ENCODE measurements at places on chromosomes 3 and 15.

DNA sequence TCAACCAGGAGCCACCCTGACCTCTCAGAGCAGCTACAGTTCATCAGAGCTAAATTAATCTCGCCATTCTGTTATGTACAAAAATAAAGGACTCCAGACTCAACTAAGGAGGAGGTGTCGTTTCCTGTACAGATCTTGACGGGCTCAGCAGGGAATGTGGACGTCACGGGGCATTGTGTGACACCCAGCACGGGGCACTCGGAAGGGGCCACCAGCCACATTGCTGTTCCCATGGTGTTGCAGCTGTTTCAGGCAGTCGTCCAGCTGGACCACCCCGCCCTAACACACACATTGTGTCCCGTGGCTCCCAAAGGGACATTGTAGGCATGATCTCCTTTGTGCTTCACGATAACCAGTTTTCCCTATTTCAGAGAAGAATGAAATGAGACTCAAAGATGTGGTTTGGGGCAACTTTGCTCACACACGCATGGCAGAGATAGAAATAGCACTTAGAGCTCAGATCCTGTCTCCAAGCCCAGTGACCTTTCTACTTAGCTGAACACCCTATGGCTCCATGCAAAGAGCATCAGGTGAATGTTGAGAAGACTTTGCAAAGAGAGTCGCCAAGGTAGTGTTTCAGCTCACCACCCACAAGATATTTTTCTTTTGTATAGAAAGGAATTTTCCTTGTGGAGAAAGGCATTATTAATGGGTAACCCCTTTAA lies 5.5 kb downstream of the SSUH2 start:
- no peak for DNase-seq

DNA sequence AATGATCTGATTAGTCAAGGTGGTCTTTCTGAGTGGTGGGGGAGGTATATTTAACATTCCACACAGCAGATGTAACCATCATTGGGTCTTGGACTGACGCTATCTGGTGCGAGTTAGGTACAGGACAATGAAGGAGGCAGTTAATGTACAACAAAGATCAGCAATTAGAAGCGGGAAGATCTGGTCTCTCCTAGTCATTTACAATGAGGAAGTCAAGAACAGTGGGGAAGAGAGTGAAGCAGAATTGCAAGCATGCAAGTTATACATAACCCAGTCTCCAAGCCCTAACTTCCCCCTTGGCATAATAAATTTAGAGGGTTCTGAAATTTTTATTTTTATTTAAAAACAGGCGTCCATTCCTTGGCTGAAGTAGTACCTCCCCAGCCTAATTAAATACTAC lies 14.1 kb downstream of the GPD1L start:
- no peak for DNase-seq

DNA sequence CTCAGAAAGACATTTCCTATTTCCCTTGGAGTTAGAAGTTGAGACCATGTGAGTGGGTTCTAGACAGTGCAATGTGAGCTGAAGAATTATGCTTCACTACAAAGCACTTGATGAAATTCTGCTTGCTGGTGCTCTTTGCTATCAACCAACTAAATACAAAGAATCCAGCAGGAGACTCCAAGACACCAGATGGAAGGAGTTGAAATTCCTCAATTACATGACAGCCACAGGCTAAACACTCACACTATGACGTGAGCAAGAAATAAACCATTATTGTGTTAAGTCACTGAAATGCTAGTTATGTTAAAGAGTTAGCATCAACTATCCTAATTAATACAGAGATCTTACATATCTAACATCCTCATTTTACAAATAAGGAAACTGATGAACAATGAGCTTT lies 8.2 kb upstream of the MAP4 start:
- DNase-seq = no peak

- no peak for DNase-seq
Measured at GRCh38 chr3:67415511-67415910, 238.9 kb downstream of the SUCLG2 start.

DNA sequence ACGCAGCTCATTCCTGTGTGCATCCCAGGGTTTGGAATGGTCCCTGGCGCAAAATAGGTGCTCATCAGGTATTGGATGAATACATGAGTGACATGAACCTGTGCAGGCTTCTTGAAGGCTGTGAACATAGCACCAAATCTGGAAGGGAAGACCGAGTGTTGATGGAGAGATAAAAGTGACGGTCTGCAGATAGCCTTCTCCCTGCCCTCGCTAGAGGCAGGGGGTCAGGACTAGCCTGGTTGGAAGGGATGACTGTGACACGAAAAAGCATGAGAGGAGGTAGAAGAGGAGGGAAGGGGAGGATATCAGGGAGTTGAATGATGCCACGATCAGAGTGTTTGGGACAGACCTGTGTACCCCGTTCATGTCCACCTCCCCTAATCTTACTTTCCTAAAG lies 267.1 kb downstream of the XXYLT1 start:
- no peak for DNase-seq

- no peak for DNase-seq
Measured at GRCh38 chr3:78049521-78049920, 1009.6 kb downstream of the ROBO2 start.

DNA sequence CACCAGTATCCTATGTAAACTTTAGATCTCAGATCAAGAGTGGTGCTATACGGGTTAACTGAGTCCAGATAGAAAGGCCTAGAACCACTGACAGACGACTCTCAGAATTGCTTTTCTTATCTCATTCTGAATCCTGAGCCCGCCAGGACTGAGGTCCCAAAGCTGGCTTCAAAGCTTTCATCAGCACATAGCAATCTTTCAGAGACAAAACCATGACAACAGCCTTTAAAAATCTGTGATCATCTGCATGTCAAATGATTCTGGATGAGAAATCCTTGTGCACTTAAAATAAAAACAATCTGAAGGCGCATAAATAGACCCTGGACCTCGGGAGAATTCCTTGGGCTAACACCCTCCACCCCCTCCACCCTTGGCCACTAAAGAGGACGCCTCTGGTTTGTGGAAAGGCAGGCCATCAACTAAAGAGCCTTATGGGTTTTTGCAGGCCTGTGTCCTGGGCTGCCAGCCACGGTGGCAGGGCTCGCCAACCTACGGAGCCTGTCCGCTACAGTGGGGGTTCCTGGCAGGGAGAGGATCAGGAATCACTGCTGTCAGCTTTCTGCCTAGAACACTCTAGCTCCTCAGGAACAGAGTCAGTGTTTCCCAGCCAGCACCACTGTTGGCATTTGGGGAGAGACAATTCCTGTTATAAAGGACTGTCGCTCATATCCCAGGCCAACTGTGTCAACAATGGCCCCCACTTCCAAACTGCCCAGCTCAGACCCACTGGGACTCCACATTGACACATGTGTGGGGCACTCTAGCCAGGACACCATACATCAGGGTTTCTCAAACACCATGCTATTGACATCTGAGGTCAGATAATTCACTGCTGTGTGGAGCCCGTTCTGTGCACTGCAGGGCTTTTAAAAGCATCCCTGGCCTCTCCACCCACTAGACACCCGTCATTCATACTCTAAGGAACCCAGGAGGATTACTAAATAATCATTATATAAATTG lies 20.2 kb downstream of the TLE3 start:
- DNase-seq = peak; percentile 50

GRCh38 chr3:197417441-197417840 lies 119.0 kb upstream of the DLG1 start:
- no peak for DNase-seq

DNA sequence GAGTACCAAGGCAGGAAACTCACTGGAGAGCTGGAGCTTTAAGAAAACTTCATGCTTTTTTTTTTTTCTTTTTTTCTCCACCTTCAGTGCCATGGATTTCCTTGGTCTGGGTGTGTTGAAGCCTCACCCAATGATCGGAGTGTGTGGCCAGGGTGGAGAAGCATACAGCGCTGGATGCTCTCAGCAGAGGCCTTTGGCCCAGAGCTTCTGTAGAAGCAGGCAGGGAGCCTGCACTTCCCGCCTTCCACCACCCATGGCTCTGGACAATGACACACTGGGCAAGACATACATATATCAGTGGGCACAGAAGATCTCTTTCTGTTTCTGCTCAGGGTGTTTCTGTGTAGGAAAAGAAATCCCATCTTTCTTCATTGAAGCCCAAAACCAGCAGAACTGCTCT lies 55.8 kb upstream of the ACAD9 start:
- no peak for DNase-seq

GRCh38 chr3:138452436-138452835 lies 18.0 kb downstream of the ESYT3 start:
- no peak for DNase-seq

- DNase-seq = no peak
Measured at GRCh38 chr3:30082652-30083051, 523.7 kb upstream of the TGFBR2 start.

DNA sequence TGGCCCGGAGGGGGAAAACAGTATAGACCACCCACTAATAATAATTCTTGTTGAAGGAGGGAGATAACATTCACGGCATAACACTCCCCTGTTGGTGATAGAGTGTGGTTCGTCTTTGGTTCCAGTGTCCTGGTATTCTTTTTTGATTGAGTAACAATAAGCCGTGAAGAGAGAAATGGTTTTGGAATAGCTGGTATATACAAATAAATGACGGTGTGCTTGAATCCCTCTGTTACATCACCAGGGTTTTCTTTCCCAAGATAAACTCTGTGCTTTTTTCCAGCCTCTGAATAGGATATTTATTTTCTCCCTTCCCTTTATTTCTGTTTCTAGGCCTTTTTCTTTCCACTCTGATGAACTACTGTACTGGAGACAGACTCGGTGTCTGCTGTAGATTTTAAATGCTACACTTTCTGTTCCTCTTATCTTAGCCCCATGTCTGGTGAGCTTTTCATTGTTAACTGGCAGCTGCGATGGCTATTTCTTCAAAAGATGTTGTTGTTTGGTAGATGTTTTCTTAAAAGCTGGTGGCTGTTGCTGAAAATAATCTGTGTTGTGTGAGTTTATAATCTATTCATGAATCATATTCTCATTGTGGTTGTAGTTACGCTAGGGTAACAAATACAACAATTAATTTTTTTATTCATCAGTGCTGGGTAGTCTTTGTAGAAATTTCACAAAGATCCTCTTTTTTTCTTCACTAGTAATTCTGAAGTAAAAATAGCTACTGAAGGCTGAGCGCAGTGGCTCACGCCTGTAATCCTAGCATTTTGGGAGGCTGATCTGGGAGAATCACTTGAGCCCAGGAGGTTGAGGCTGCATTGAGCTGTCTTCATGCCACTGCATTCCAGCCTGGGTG lies 15.5 kb upstream of the SCAANT1 start:
- no peak for DNase-seq

DNA sequence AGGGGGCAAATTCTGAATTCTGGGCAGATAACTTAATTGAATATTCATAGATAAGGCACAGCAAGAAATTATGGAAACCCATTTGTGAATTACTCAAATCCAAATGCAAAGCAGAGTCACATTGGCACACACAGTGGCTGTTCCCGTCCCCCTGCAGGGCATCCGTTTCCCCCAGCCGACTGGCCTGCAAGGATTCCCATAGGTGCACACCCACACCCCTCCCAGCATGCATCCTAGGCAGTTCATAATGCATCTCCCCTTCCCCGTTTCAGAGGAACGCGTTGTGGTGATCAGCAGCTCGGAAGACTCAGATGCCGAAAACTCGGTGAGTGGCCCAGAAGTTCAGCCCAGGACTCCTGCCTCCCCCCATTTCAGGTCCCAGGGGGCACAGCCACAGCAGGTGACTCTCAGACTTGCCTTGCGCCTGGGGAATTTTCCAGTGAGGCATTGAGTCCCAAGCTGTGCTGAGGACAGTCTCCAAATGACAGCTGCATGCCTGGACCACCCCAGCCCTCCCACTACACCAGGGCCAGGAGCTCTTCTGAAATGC lies 39.8 kb downstream of the PML start:
- no peak for DNase-seq

Data from amygdala (tissue), 56 donors.